ENCODE measurements at places on chromosomes 13 and 19.
A peak's percentile ranks its signal among the peaks of the same experiment; 100 is the strongest.

GRCh38 chr19:53876651-53877224 lies 5.3 kb upstream of the PRKCG start:
- DNase-seq = no peak

- DNase-seq = no peak
Observed at GRCh38 chr13:111401151-111401550, 80.7 kb downstream of the TEX29 start.

GRCh38 chr19:7953060-7953459 lies 9.6 kb upstream of the TIMM44 start:
- peak; percentile 29 for DNase-seq

DNA sequence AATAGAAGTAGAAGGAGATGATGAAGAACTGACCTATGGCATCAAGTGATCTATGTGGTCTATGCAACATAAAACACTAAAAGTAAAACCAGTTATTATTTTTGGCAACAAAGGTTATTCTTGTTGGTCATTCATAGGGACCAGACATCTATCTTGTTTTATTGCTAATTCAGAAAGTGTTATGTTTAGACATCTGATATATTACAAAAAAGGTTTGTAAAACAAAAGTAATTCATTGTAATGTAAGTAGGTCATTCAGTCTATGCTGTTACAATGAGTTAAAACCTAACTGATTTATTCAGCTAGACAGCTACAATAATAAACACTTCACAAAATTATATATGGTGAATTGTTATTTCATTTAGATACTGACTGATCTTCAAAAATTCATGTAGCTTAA lies 461.9 kb downstream of the PCDH17 start:
- DNase-seq = no peak

DNA sequence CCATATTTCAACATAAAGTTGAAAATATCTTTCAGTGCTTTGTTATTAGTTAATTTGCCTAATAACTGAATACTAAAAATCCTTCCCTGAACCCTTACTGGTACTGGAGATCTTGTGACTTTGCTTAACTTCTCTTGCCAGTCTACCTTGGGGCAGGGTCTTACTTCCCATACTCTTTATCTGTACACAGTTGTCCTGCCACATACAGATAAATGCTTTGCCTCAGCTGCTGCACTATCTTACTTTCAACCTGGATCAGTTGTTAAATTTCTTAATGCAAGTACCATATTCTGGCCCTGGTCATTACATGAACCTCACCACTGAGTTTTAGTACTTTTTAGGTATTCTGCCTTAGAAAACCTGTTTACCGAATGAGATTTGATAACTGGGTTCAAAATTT lies 107.6 kb downstream of the PIBF1 start:
- no peak for DNase-seq
